ENCODE measurements at places on chromosomes 11 and 22.
A peak's percentile ranks its signal among the peaks of the same experiment; 100 is the strongest.

DNA sequence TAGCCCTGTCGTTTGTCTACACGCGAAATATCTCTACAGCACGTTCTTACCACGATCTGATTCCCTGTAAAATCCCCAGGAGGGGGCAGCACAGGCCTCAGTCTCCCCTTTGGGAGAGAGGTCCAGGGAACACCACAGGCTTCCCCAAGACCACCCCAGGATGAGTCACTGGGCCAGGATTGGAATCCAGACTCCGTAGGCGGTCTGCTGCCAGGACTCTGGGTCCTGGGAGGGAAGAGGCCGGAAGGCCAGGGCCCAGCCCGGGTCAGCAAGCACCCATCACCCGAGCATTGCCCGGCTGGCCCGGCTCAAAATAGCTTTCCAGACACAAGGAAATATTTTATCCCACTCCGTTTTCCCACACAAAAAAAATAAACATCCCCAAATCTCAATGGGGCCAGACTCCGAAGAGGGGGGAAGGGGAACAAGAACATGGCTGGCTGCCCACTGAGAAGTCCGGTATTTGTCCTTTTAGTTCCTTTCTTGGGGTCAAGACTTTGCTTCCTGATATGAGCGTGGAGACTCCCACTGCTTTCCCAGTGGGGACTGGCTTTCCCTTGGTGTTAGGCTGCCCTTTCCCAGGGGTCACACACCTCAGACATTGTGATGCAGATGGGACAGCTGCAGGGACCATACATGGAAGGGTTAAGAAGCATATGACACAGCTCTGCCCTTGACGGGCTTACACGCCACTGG lies 91.3 kb downstream of the LRRC32 start:
- no peak for DNase-seq

GRCh38 chr11:121153472-121153871 lies 52.4 kb downstream of the TECTA start:
- no peak for DNase-seq

- DNase-seq, result no peak
Measured at GRCh38 chr11:10900681-10901415, 43.0 kb upstream of the ZBED5 start.

DNA sequence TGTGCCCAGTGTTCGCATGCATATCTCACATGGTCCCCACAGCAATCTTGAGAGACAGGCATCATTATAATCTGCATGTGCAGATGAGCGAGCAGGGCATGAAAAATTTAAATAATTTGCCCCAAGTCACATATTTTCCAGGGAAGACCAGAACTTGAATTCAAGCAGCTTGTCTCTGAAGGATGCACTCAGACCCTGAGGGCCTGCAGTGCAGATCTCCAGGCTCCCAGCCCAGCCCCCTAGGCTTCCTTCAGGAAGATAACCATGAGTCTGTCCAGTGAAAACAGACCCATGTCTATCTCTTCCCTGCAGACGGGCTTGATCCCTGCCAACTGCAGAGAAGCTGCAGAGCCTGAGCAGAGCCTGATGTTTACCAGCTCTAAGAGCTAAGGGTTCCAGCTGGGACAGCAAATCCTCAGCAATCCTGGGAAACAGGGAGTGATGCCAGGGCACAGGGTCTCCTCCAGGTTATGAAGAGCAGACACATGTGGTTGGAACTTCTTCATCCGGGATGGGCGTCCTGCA lies 55.1 kb downstream of the NAV2 start:
- DNase-seq, result no peak

GRCh38 chr11:12717851-12718291 lies 43.6 kb downstream of the TEAD1 start:
- peak; percentile 15 for DNase-seq

GRCh38 chr11:122494221-122494620 lies 161.3 kb upstream of the UBASH3B start:
- no peak for DNase-seq

DNA sequence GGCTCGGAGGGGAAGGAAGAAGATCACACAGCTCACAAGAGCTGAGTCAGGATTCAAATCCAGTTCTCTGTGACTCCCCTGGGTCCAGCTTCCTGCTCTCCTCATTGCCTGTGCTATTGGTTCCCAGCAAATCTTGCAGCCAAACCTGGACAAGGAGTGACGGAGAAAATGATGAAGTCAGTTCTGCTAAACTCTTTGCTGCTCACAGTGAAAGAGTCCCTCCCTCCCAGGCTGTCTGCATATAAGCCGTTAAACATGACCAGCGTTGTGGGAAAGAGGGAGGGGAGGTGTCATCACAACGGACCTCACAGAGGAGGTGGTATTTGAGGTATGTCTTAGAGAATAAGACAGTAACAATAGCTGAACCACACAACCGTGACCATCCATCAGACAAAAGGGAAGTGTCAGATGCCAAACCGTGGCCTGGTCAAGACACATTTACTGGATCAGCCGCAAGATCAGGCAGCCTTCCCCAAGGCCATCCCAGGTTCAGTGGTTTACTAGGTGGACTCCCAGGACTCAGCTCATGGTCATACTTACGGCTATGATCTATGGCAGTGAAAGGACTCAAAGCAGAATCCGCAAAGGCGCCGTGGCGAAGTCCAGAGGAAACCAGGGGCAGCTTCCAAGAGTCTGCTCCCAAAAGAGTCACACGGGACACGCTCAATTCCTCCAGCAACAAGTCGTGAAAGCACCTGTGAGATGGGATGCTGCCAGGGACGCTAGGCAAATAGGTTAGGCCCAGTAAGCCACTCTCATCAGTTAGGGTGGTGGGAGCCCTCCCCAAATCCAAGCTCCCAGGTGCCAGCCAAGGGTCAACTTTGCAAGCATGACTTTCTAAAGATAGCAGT lies 2.8 kb upstream of the CYTH4 start:
- no peak for DNase-seq

DNA sequence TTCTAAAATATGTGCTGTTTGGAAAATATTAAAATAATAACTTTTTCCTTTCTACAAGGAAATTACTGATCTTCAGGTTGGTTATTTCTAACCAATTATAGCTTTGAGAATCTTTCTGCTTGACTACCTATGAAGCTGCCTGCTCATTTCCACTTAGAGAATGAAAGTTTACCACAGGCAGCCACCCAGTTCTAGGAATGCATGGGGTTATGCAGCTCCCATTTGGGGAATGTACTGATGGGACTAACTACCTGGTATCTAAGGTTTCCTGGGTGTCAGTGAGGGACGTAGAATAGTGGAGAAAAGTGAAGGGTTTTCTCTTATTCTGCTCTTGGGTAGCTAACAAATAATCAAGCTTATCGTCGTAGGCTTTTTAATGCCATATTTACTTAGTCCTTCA lies 73.4 kb downstream of the DEUP1 start:
- no peak for DNase-seq

DNA sequence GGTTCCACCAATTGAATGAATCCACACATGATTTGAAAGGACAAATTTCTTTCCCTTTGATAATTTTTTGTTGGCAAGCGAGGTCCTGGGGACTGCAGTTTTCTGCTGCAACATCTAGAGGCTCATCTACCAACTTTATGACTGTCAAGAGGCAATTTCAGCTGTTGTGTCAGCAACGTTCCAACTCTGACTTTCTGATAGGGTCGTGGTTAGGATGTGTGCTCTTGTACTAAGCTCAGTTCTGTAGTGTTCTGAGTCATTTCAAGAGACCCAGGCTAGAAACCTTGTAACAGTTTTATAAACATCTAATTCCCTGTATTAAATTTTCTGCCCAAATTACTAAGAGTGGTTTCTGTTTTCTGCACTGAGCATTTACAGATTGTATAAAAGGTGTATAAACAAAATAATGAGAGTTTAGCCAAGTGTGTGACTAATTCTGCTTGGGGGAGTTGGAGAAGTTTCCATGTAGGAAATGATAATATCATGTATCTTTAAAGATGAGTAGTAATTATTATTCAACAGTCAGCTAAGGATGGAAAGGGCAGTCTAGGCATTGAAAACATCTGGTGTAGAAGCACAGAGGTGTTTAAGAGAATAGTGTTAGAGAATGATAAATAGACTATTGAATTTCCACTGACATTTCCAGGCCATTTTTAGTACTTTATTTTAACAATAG lies 72.2 kb downstream of the RBMXL2 start:
- DNase-seq, result no peak

DNA sequence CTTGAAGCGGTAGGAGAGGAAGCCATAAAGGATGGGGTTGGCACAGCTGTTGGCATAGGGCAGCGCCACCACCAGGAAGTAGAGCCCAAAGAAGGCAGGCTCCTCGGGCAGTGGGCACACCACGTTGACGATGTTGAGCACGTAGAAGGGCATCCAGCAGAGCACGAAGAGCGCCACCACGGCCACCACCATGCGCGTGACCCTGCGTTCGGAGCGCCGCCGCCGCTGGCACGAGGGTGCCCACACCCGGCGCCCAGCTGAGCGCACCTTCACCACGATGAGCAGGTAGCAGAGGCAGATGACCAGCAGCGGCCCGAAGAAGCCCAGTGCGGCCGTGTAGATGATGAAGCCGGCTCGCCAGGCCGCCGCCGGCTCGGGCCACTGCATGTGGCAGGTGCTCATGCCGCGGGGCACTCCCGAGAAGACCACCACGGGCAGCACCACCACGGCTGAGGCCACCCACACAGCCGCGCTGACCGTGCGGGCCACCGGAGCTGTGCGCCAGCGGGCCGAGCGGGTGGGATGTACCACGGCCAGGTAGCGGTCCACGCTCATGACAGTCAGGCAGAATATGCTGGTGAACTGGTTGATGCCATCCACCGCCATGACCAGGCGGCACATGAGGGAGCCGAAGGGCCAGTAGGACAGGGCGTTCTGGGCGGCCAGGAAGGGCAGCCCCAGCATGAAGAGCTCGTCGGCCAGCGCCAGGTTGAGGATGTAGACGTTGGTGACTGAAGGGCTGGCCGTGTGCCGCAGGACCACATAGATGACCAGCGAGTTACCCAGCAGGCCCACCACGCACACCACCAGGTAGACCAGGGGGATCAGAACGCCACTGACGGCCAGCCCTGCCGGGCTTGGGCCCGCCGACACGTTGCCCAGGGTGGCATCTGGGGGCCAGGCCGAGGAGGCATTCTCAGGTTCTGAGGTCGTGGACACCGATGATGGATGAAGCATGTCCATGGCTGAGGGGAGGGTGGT lies 5.1 kb downstream of the SSTR3 start:
- no peak for DNase-seq

DNA sequence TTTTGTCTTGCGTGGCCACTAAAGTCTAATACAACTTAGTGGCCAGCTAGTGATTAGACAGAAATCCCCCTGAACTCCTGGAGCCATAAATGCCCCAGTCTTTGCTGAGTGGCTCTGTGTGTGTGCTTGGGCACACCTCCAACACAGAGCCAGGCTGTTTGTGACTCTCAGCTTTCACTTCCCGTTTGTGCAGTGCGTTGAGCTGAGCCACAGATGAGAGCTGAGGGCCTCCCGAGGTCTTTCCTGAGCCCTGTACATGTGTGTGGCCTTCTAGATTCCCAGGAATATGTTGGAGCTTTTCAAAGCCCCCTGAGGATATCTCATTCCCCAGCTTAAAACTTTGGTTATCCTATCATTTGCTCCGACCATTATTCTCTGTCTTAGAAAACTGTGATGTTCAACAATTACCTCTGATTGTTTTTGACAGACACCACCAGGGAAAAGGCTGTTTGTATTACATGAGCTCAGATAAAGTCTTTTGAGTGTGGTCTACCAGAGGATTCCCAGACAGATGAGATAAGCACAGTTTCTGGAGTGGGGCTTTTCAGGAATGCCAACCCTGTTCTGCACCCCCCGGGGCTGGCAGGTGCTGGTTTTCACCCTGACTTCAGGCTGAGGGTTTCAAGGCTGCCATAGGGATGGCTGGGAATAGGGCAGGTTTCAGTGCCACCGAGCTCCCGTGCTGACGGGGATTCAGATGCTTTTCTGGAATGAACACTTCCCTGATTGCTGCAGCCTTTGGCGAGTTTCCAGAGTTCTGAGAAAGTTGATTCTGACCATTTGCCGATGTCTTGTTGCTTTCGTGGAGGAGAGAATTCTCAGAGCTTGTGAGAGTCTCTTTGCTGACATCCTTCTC lies 23.8 kb downstream of the IGHMBP2 start:
- no peak for DNase-seq

DNA sequence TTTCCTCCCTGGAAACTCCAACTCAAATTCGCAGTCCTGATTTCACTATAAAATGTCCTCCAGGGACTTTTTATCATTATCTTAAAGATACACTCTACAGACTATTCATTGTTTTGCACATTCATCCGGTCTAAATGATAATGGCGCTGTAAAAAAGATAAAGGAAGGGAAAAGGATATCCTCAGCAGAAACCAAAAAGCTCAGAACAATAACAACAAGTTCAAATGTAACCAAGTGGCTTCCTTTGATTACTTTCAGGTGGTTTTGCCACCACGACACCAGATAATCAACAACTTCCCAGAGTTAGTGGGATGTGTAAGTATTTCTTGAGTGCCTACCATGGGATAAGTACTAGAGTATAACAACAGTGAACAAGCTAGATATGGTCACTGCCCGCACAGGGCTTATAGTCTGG lies 26.3 kb downstream of the PRCP start:
- no peak for DNase-seq

GRCh38 chr22:44677353-44677840 lies 24.6 kb upstream of the PRR5 start:
- DNase-seq, result no peak

DNA sequence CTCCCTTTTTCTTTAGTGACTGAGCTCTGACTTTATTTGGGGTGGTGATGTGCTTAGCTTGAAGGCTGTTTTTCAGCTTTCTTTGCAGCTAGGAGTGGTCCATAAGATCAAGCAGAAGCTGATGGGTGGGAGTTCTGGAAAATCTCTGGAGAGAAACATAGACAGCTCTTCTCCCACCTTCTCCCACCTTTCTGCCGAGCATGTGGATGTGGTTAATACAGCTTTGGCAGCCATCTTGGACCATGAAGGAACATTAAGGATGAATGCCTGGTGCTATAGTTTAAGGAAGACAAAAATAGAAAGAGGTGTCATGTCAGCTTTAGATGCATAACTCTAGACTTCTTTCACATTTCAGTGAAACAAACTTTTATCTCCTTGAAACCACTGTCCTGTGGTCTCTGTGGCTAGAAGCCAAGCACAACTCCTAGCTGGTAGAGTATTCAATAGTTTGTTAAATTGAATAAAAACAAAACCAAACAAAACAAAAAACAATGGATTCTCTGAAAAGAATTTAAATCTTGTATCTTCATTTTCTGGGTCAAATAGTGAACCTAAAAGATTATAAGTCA lies 203.6 kb upstream of the SESN3 start:
- no peak for DNase-seq

DNA sequence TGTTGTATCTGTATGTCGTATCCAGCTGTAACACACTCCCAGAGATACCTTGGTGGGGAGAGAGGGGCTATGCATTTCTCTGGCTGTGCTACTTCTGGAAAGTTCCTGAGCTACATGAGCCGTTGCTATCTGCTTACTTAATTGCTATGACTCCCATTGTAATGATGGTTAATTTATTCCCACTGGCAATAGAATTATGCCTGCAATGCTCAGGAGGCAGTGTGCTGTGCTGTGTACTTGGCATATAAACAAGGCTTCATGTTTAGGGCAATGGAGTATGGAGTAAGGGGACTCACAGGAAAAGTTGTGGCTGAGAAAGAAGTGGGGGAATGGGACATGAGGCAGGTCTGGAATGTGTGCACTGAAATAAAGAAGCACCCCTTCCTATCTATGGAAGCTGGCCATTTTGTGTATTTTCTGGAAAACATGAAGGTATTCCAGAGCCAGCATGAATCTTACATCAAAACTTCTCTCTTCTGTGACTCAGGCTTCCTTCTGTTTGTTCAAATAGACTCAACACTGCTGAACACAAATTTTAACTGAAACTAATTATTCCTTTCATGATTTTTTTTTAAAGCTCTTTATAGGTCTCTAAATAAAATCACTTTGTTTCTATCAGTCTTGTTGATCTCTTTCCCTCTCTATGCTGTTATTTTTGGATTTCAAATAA lies 40.6 kb downstream of the CD44 start:
- DNase-seq, result no peak

Data from CD4-positive, alpha-beta T cell treated with Interleukin-2 at 100 ng/mL for 4 hours (primary cell).